Immature natural killer cell (primary cell): ENCODE measurements at places on chromosomes 6 and 20. TPM values are rescaled to one million over a fixed set of nuclear protein-coding genes. Genes with fewer than 3 reads are reported as not detected.

DNA sequence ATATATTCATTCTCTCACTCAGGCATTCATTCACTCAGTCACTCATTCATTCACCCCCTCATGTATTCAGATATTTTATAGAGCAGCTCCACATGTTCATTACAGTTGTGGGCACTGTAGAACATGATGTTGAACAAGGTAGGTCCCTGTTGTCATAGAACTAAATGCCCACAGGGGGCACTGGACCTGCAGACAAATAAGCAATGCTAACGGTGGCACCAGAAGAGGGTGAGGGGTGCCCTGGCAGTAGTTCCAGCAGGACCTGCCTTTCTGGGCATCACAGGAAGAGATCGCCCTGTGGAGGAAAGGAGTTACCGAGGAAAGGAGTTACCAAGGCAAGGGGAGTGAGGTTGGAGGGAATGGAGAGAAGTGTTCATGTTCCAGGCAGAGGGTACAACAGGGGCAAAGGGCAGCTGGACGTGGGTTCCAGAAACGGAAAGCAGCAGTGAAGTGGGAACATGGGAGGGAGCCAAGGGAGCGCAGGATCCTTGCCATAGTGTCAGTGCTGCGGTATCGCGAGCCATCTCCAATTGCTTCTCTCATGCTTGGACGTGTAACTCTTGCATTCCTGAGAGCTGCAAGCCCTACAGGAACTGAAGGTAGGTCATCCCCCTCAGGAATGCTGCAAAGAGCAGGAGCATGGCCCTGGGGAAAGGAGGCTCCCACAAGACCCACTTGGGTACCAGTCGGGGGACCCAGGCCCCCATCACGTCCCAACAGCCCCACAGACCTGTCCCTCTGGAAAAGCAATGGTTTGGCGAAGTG, 128.2 kb downstream of the EDN3 start:
- no peak for DNase-seq
- H3K4me3 ChIP-seq, result peak overlapping the region; percentile 55
- peaks cover 14% of the 10 kb centered on the region for H3K27me3 ChIP-seq
- H3K27ac ChIP-seq, result no peak overlapping the region

DNA sequence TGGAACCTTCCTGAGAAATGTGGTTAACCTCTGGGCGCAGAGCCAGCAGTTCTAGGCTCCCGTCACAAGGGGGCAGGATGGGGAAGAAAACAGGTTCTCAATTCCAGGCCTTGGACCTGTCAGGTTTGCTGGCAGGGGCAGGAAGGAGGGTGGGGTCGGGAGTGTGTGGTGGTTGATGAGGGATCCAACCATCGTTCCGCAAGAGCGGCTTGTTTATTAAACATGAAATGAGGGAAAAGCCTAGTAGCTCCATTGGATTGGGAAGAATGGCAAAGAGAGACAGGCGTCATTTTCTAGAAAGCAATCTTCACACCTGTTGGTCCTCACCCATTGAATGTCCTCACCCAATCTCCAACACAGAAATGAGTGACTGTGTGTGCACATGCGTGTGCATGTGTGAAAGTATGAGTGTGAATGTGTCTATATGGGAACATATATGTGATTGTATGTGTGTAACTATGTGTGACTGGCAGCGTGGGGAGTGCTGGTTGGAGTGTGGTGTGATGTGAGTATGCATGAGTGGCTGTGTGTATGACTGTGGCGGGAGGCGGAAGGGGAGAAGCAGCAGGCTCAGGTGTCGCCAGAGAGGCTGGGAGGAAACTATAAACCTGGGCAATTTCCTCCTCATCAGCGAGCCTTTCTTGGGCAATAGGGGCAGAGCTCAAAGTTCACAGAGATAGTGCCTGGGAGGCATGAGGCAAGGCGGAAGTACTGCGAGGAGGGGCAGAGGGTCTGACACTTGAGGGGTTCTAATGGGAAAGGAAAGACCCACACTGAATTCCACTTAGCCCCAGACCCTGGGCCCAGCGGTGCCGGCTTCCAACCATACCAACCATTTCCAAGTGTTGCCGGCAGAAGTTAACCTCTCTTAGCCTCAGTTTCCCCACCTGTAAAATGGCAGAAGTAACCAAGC, 29.6 kb downstream of the SRSF3 start:
- H3K27ac ChIP-seq, result peak overlapping the region; percentile 60
- H3K27me3 ChIP-seq, result no peaks in the 10 kb centered on the region
- no peaks in the 10 kb centered on the region for H3K36me3 ChIP-seq
- DNase-seq, result peak; percentile 68
- H3K4me3 ChIP-seq, result no peak overlapping the region

- no peaks in the 10 kb centered on the region for H3K36me3 ChIP-seq
- H3K27me3 ChIP-seq, result peaks cover 2% of the 10 kb centered on the region
- no peak for DNase-seq
- H3K4me1 ChIP-seq, result no peaks in the 10 kb centered on the region
- no peak overlapping the region for H3K27ac ChIP-seq
Measured at GRCh38 chr6:12472601-12473038, 182.5 kb downstream of the EDN1 start.

Gene THEMIS
- 0.12 TPM for polyA plus RNA-seq
